ENCODE measurements at places on chromosomes 11 and 22. TPM values are rescaled to one million over a fixed set of nuclear protein-coding genes. Genes with fewer than 3 reads are reported as not detected.

Gene PRDX5
- total RNA-seq, result 82.7 TPM

Gene PCSK7
- 41.9 TPM for total RNA-seq

Gene PHLDA2
- total RNA-seq, result 8.1 TPM

Gene OSM
- 1.0 TPM for total RNA-seq

Gene FGF19
- not detected for total RNA-seq

Gene CARD18
- not detected for total RNA-seq

Gene NRGN
- total RNA-seq, result 5.1 TPM

Gene TBC1D22A
- 19.3 TPM for total RNA-seq

Gene IGSF22
- not detected for total RNA-seq

GRCh38 chr11:73173755-73174494, 31.8 kb upstream of the FCHSD2 start:
- peak; percentile 84 for DNase-seq

DNA sequence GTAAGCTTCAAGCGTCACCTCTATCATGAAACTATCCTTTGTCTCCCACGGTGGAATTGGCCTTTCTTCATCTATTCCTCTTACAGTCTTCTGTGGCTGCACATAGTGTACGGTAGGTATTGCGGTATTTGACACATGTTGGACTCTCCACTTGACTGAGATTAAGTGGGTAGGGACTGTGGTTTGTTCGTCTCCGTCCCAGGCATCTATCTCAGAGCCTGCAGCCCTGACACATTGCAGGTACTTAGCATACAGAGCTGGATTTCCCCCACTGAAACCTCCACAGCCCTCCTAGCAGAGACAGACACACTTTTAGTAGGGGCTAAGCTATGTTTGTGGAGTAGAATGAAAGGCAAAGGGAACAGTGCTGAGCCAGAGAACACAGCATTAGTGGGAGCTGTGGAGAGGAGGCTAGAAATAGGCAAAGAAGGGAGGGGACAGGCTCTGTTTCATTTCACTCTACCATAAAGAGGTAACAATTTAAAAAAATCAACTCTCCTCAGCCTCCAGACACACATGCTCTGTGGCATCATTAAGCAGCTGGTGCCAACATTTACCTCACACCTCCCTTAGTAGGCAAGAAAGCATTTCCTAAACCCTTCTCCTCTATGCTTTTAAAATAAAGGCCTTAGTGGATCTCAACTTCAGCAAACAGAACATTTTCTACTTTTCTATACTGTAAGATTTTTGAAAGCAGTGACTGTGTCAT, 277.5 kb downstream of the KIRREL3 start:
- peak; percentile 9 for DNase-seq

DNA sequence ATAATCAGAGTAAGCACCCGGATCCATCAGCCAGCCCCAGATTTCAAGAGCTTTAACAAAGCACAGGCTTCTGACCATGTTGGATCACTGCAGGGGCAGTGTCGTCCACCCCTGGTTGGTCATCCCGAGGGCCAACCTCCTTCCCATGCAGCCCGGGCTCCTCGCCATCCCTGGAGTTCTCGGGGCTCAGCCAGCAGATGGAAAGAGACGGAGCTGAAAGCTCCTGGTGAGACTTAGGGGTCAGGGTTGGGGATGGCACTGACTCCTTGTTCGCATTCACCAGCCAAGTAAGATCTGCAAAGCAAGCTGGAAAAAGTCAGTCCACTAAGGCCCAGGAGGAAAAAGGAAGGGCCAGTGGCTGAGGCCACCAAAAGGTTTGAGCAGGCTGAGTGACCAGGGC, 888.9 kb downstream of the BRD1 start:
- DNase-seq, result no peak

DNA sequence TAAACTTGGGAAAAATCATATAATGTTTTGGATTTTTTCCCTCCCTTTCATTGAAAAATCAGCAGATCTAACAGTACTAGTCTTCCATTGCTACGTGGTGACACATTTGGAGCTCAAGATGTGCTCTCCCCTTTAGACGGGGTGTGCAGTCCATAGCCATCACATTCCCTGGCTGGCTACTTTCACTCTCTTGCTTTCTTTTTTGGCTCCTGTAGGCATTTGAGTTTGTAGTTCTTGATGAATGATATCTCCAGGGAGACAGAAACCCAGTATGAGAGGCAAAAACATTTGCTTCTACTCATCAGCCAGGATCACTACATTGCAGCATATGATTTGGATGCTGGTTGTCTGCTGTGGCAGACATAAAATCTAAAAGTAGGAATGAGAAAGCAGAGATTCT, 12.1 kb downstream of the CCDC81 start:
- DNase-seq, result no peak

GRCh38 chr11:118791961-118792569, 1.1 kb upstream of the DDX6 start:
- DNase-seq, result no peak

DNA sequence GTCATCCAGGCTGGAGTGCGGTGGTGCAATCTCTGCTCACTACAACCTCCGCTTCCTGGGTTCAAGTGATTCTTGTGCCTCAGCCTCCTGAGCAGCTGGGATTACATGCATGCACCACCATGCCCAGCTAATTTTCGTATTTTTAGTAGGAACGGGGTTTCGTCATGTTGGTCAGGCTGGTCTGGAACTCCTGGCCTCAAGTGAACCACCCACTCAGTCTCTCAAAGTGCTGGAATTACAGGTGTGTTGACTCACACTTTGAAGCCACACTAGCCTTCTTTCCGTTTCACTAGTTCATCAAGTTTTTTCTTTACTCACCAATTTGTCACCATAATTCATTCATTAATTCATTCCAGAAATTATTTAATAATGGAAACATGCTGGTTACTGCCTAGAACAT, 298.4 kb upstream of the MTNR1B start:
- no peak for DNase-seq

DNA sequence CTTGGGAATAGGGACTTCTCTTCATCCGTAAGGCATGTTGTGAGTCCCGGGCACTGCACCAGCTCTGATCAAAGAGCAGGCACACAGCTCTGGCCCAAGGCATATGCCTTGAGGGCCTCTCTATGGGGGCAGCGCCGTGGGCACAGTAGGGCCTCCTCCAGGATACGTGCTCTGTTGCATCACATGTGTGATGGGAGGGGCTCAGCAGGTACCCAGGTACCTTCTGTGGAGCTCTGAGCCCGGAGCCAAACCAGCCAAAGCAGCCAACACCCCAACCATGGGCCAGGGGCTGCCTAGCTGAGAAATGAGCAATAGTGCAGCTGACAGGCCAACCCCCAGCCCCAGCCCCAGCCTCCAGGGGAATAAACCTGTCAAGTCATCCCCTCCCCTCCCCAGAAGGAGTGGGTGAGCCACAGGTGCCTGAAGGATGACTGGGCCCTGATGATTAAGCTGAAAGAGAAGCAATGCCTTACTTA, 79.7 kb upstream of the SHISAL1 start:
- peak; percentile 44 for DNase-seq

DNA sequence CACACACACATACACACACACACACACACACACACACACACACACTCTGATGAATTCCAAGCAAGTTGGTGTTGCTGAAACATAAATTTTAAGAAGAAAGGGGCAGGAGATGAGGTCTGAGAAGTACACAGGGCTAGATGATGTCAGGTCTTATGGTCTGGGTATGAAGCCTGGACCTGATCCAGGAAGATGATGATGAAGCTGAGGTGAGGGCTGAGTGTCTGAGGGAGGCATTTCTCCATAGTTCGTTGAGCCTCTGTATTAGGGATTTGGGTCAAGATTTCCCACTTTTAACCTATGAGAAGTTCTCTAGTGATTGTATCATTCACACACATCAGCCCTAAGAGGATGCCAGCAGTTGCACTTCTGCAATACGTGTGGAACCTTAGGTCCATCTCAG, 32.6 kb downstream of the KREMEN1 start:
- no peak for DNase-seq

GRCh38 chr22:22616636-22617035, 27.8 kb upstream of the GGTLC2 start:
- DNase-seq, result no peak

- DNase-seq, result peak; percentile 86
Observed at GRCh38 chr11:17386331-17387084, 2.0 kb downstream of the KCNJ11 start.

- no peak for DNase-seq
Observed at GRCh38 chr11:61072316-61073109, 29.8 kb upstream of the CD5 start.

DNA sequence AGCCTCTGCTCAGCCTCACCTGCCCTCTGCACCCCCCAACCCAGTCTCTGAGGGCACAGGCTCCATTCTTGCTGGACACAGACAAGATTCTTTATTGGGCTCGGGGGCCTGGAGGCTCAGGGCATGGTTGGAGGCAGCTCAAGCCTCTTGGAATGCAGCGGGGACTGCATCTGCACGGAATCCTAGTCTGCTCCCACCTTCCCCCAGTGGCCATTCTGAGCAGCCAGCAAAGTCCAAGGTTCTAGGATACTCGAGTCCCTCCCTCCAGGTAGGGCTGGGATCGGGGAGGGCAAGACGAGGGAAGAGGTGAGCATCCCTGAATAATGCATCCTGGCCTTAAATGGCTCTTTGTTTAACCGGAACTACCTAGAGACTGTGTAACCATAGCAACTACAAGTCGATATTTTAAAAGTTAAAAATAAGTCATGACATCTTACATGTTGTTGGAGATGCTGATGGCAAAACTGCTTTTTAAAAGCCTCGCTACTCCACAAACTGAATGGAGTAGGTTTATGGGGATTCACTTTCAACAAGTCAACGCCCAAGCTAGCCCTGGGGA, 10.7 kb upstream of the IGSF22 start:
- DNase-seq, result no peak

- DNase-seq, result no peak
Observed at GRCh38 chr11:12587333-12587991, 86.8 kb upstream of the TEAD1 start.

DNA sequence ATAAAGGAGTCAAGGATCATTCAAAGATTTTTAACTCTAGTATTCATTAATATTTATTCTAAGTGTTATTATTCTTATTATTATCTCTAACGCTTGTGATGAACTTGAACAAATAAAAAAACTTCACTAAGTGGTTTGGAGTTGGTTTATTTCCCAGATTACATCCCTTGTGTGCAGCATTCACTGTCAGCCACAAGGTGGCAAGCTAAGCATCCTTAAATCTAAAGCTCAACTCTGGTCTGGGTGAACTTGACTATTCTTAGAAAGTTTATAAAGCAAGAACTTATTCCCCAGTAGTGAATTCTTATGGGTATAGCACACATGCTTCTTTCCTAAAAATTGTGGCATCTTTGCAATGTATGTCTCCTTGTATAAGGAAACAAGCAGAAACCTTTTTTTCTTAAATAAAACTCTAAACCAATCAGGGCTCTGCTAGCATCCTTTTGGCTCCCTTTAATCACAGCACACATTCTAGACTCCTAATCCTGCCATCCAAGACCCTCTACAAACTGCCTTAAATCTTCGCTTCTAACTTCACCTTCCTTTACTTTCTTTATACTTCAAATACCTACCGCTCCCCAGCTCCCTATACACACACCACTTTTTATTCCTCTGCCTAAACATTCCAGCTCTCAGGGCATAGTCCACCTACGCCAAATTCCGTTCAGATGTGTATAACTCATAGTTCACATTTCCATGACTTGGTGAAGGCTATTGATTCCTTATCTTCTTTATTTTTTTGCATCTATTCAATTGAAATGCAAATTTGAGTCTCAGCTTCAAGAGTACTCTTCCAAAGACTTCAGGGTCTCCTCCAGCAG, 1068.8 kb downstream of the DLG2 start:
- no peak for DNase-seq

- no peak for DNase-seq
Observed at GRCh38 chr11:121576531-121576930, 123.8 kb upstream of the SORL1-AS1 start.

DNA sequence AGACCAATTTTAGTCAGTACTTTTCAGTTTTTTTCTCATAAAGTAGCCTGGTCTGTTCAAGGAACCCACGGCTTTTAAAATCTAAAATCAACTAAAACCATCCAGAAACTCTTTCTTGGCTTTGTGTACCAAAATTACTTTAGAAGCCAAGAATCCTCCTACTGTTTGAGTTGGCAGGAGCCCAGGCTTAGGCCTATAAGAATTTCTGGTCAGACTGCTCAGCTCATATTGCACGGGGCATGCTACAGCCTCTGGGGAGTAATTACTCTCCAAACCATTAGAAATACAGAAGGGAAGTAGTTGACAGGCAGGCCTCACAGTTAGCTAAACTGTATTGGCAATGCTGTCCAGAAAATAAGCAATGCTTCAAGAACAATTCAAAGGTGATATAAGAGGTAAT, 1862.9 kb upstream of the RAG2 start:
- DNase-seq, result no peak

- DNase-seq, result no peak
Observed at GRCh38 chr22:43820651-43821305, 8.7 kb upstream of the EFCAB6 start.

- DNase-seq, result no peak
Observed at GRCh38 chr22:28246397-28246796, 327.3 kb upstream of the PITPNB start.

DNA sequence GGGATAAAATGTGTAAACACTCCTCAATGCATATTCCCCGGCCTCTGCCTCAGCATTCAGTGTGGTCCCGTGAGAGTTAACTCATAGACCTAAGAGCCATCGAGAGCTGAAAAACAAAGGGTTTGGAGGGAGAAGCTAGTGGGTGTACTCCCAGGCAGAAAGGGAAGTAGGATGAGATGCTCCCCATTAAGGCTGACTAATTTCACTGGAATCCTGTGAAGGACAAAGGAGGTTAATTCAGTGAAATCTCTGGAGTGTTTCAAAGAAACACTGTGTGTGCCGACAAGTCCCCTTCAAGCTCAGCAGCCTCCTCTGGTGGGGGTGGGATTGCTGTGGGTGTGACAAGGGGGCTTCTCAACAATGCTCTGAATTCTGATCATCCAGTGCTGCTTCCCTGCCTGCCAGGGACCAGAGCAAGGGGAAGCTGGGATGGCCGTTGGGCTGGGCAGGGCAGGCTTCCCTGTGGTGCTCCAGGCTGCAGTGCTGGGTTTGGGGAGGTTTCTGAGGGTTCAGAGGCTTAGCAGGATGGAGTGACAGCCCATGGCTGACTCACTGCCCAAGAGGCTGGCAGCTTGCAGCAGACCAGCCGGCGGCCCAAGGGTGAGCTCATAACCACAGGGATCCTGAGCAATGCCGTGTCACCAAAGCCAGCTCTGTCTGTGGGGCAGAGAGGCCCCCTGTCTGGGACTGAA, 61.4 kb upstream of the BMAL1 start:
- no peak for DNase-seq

- no peak for DNase-seq
Observed at GRCh38 chr11:120211522-120212258, 858 bp downstream of the OAF start.

- no peak for DNase-seq
Observed at GRCh38 chr11:95255251-95256145, 24.5 kb upstream of the SESN3 start.

DNA sequence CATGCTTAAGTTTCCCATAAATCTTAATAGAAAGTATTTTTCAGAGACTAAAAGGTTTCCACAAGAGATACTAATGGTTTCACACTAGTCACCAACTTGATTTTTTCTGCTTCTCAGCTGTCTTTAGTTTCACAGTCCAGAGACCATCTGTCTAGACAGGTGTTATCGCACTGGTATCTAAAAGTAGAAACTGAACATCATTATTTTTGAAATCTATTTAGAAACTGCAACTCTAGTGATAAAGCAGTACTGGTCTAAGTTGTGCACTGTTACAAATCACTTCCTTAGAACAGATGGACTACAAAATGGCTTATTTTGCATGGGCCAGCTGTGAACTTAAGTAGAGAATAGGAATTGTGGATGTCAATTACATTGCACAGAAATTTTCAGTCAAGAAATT, 78.0 kb downstream of the CNTN5 start:
- DNase-seq, result no peak
